Calu3 (cell line): ENCODE measurements at places on chromosomes 12 and 14. TPM values are rescaled to one million over a fixed set of nuclear protein-coding genes. Genes with fewer than 3 reads are reported as not detected.

- no peak overlapping the region for H3K27ac ChIP-seq
- H3K4me1 ChIP-seq: peaks cover 33% of the 10 kb centered on the region
- no peaks in the 10 kb centered on the region for H3K27me3 ChIP-seq
- H3K36me3 ChIP-seq: no peaks in the 10 kb centered on the region
- DNase-seq: no peak
Observed at GRCh38 chr12:106108185-106108835, 30.4 kb downstream of the NUAK1 start.

GRCh38 chr14:105876158-105876557 lies 349.8 kb downstream of the TMEM121 start:
- no peak overlapping the region for H3K27ac ChIP-seq
- H3K27me3 ChIP-seq: peaks cover 92% of the 10 kb centered on the region
- no peak for DNase-seq

GRCh38 chr12:44847403-44847802 lies 28.7 kb downstream of the NELL2 start:
- no peak overlapping the region for H3K27ac ChIP-seq
- no peak for DNase-seq
- H3K4me1 ChIP-seq: no peaks in the 10 kb centered on the region
- no peaks in the 10 kb centered on the region for H3K27me3 ChIP-seq
- no peaks in the 10 kb centered on the region for H3K36me3 ChIP-seq
- no peak overlapping the region for H3K4me3 ChIP-seq

GRCh38 chr14:95817271-95817670 lies 59.4 kb upstream of the TUNAR start:
- H3K36me3 ChIP-seq: no peaks in the 10 kb centered on the region
- no peak overlapping the region for H3K4me3 ChIP-seq
- no peaks in the 10 kb centered on the region for H3K4me1 ChIP-seq
- no peak overlapping the region for H3K27ac ChIP-seq
- DNase-seq: no peak

DNA sequence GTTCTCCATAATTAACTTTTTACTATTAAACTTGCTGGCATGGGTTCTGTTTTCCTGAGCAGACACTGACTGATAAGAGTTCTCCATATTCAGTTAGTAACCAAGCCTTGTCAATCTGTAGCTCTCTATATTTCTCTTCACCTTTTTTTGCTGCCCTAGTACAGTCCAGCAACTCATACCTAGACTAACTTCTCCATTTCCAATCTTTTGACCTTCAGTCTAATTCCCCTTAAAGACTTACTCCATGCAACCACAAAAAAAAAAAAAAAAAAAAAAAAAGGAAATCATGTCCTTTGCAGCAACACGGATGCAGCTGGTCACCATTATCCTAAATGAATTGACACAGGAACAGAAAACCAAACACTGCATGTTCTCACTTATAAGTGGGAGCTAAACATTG lies 125.7 kb upstream of the KRAS start:
- H3K36me3 ChIP-seq: no peaks in the 10 kb centered on the region
- no peak overlapping the region for H3K4me3 ChIP-seq
- H3K27me3 ChIP-seq: no peaks in the 10 kb centered on the region
- no peaks in the 10 kb centered on the region for H3K4me1 ChIP-seq
- no peak for DNase-seq
- H3K27ac ChIP-seq: no peak overlapping the region

DNA sequence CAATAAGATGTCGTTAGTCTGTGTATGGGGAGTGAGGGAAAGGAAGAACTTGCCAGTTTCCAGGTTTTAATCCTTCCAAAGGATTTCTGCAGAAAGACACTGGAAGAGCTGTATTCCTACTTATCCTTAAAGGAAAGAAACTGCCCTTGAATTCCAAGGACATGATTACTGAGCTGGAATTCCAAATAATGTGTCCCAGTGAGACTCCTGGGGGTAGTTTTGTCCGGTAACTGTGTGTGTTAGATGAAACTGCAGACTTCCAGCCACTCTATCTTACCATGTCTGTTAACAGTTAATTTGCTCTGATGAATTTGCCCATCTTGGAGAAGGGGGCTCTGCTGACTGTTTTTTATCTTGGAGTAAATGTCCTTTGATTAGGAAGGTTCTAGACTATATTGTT lies 33.0 kb downstream of the CKB start:
- no peaks in the 10 kb centered on the region for H3K4me1 ChIP-seq
- DNase-seq: no peak
- H3K27ac ChIP-seq: no peak overlapping the region

The SIX1 gene
- 4.6 and 6.7 TPM in 2 replicates for total RNA-seq
